ENCODE measurements at places on chromosomes 5 and 9.
A peak's percentile ranks its signal among the peaks of the same experiment; 100 is the strongest.

GRCh38 chr9:11676821-11677220, 1016.4 kb upstream of the TYRP1 start:
- no peaks in the 10 kb centered on the region for H3K36me3 ChIP-seq
- H3K27me3 ChIP-seq: no peaks in the 10 kb centered on the region
- no peak overlapping the region for H3K27ac ChIP-seq
- no peak for DNase-seq
- no peaks in the 10 kb centered on the region for H3K4me1 ChIP-seq

- no peaks in the 10 kb centered on the region for H3K27me3 ChIP-seq
- no peak overlapping the region for H3K4me3 ChIP-seq
- H3K27ac ChIP-seq: no peak overlapping the region
- DNase-seq: no peak
- no peaks in the 10 kb centered on the region for H3K4me1 ChIP-seq
These were observed 19.9 kb downstream of the KIAA1958 start for GRCh38 chr9:112506571-112506970.

DNA sequence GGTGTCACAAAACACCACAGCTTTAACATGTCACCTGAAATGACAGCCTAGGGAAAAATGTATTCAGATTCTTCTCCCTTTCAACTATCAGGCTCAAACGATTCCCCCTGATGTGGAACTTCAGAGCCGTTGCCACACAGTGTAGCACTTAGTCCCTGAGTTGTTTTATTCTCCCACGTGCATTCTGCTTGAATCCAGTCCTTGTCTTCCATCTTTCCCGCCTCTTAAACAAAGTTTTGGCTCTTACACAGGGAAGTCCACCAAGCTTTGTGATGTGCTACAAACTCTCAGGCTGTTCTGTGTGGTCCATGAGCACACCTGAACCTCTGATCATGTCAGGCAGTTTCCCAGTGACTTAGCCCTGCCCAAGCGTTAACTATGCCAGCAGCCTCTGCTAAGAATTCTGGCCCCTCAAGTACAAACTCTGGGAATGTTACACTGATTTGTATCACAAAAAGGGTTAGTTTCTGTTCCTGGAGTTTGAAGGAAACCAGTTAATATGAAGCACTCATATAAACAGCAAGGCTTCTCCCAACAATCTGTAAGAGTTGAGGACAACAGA, 45.8 kb upstream of the RNF38 start:
- H3K27me3 ChIP-seq: no peaks in the 10 kb centered on the region
- no peak overlapping the region for H3K27ac ChIP-seq
- no peaks in the 10 kb centered on the region for H3K36me3 ChIP-seq
- H3K4me1 ChIP-seq: no peaks in the 10 kb centered on the region
- DNase-seq: no peak

DNA sequence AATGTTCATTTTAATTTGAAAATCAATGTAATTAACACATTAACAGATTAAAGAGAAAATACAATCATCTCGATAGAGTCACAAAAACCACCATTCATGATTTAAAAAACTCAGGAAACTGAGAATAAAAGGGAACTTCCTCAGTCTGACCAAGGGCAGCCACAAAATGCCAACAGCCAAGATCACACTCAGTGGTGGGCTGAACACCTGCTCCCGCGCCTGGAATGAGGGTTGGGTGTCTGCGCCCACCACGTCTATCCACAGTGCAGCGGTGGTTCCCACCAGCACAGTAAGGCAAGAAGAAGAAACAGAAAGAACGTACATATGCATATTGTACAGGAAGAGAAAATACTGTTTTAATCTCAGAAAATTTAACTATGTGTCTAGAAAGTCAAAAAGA, 11.7 kb upstream of the NSMF start:
- no peak for DNase-seq
- H3K4me3 ChIP-seq: no peak overlapping the region
- H3K36me3 ChIP-seq: no peaks in the 10 kb centered on the region
- no peak overlapping the region for H3K27ac ChIP-seq
- H3K27me3 ChIP-seq: no peaks in the 10 kb centered on the region
- H3K4me1 ChIP-seq: no peaks in the 10 kb centered on the region

GRCh38 chr5:76715736-76716455, at the start of gene F2R:
TSS of gene F2R (plus strand) at chr5:76716126. CDS start at chr5:76716308, 182 bp downstream.
- peaks cover 17% of the 10 kb centered on the region for H3K4me1 ChIP-seq
- no peaks in the 10 kb centered on the region for H3K36me3 ChIP-seq
- DNase-seq: peak; percentile 87
- H3K27me3 ChIP-seq: no peaks in the 10 kb centered on the region
- H3K27ac ChIP-seq: peak within 1 kb of the TSS; percentile 37
- H3K4me3 ChIP-seq: peak within 1 kb of the TSS; percentile 89

- no peak overlapping the region for H3K4me3 ChIP-seq
- no peaks in the 10 kb centered on the region for H3K27me3 ChIP-seq
- peaks cover 2% of the 10 kb centered on the region for H3K4me1 ChIP-seq
- peak; percentile 91 for DNase-seq
- no peak overlapping the region for H3K27ac ChIP-seq
- no peaks in the 10 kb centered on the region for H3K36me3 ChIP-seq
These were observed 9.5 kb upstream of the NFIL3 start for GRCh38 chr9:91433180-91433579.

DNA sequence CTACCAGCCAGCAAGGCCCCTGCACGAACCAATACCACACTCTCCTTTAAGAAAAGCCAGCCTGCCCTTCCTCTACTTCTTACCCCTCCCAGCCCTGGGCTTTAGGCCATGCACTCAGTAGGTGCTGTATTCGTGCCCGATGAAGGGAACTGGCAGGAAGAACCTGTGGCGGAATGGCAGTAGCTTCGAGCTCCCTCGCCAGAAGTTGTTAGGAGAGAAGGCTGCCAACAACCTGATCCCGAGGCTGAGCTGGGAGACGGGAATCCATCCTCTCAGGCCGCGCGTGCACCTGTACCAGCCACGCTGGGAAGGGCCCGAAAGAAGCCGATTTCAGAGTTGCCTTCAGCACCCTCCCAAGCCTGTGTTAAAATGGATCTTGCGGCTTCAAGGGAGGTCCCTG, 45.3 kb upstream of the AKNA start:
- no peaks in the 10 kb centered on the region for H3K36me3 ChIP-seq
- no peak overlapping the region for H3K4me3 ChIP-seq
- no peaks in the 10 kb centered on the region for H3K4me1 ChIP-seq
- no peak overlapping the region for H3K27ac ChIP-seq
- peaks cover 38% of the 10 kb centered on the region for H3K27me3 ChIP-seq

GRCh38 chr9:106621313-106622163, 241.4 kb upstream of the ZNF462 start:
- no peaks in the 10 kb centered on the region for H3K4me1 ChIP-seq
- DNase-seq: no peak
- H3K4me3 ChIP-seq: no peak overlapping the region
- H3K36me3 ChIP-seq: no peaks in the 10 kb centered on the region
- no peak overlapping the region for H3K27ac ChIP-seq
- H3K27me3 ChIP-seq: no peaks in the 10 kb centered on the region

- H3K4me1 ChIP-seq: no peaks in the 10 kb centered on the region
- H3K36me3 ChIP-seq: no peaks in the 10 kb centered on the region
These were observed 11.9 kb downstream of the DNAH5 start for GRCh38 chr5:13932561-13932960.

DNA sequence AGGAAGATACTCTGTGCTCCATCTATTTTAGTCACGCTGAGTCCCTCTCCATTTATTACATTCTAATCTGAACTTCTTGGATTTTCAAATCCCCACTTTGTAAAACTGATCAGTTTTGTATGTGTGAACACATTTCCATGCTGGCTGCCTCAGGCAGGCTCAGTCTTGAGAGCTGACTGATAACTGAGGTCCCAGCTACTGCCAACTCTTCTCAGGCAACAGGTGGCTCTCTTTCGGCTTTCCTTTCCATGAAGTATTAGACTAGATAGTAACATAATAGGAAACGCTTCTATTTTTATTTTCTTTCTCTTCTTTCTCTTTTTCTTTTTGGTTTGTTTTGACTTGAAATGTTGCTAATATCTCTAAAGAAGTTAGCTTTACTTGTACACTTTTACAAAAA, 138.4 kb downstream of the TARS1 start:
- DNase-seq: no peak
- peaks cover 81% of the 10 kb centered on the region for H3K36me3 ChIP-seq
- H3K27me3 ChIP-seq: no peaks in the 10 kb centered on the region
- no peaks in the 10 kb centered on the region for H3K4me1 ChIP-seq

DNA sequence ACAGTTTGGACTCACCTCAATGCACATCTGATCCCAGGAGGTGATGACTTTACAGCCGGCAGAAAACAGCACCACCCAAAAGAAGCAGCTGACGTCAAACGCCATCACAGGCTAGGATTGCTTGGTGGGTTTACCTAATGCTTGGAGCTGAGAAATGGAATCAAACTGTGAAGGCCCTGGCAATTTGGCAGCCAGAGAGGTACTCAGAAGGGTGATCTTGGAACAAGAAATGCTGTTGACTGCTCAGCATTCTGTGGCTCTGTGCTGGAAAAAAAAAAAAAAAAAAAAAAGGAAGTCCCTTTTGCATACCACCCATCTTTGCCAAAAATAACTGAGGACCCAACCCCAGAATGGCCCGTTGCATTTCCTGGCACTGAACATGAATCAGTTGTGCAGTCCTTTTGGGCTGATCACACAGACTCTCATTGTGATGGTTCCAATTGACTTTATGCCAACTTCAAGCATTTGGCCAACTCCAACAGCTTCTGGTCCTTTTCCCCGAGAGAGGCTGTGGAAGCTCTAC, at the start of gene CD180:
Gene CD180, minus strand, starts transcription at position 263 of the 523 bp plus-strand sequence. Its CDS starts 158 bp downstream, at position 105.
- no peaks in the 10 kb centered on the region for H3K36me3 ChIP-seq
- H3K27me3 ChIP-seq: no peaks in the 10 kb centered on the region
- H3K4me1 ChIP-seq: no peaks in the 10 kb centered on the region
- no peak within 1 kb of the TSS for H3K27ac ChIP-seq
- no peak within 1 kb of the TSS for H3K4me3 ChIP-seq

GRCh38 chr9:114287763-114288192, 35.1 kb upstream of the ORM1 start:
- H3K36me3 ChIP-seq: peaks cover 7% of the 10 kb centered on the region
- H3K4me3 ChIP-seq: no peak overlapping the region
- no peaks in the 10 kb centered on the region for H3K27me3 ChIP-seq
- DNase-seq: no peak
- peaks cover 70% of the 10 kb centered on the region for H3K4me1 ChIP-seq
- H3K27ac ChIP-seq: peak overlapping the region; percentile 68

GRCh38 chr5:72459913-72460312, 47.3 kb downstream of the ZNF366 start:
- no peak overlapping the region for H3K4me3 ChIP-seq
- no peaks in the 10 kb centered on the region for H3K27me3 ChIP-seq
- DNase-seq: no peak
- H3K36me3 ChIP-seq: no peaks in the 10 kb centered on the region
- H3K27ac ChIP-seq: no peak overlapping the region
- peaks cover 2% of the 10 kb centered on the region for H3K4me1 ChIP-seq

DNA sequence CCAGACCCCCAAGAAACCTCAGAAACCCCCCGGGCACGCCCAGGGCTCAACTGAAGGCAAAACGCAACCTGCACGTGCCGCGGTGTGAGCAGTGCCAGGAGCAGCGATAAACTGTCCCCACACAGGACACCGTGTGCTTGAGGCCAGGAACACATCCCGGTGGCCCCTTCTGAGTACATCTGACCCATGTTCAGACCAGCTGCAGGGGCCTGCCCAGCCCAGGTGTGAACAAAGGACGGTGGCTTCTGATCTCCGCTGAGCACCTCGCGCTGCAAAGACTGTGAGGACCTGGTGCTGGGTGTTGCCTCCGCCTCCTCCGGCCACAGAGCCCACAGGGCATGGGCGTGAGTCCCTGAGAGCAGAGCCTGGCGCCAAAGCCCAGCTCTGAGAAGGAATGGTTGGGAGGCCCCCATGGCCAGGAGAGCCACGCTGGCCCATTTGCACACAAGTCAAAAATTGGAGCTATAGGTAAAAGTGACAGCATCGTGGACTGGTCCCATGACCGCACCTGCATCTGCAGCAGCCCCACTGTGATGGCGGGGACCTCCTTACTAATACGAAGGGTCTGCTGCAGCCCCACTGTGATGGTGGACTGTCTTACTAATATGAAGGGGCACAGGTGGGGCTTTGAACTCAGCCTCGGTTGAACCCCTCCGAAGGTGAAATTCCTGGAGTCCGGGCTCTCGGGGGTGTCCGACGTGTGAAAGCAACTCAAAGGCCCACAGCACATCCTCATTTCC, 31.5 kb downstream of the NDUFS6 start:
- H3K4me3 ChIP-seq: no peak overlapping the region
- peaks cover 2% of the 10 kb centered on the region for H3K4me1 ChIP-seq
- H3K27me3 ChIP-seq: peaks cover 22% of the 10 kb centered on the region
- H3K27ac ChIP-seq: no peak overlapping the region
- peaks cover 8% of the 10 kb centered on the region for H3K36me3 ChIP-seq

DNA sequence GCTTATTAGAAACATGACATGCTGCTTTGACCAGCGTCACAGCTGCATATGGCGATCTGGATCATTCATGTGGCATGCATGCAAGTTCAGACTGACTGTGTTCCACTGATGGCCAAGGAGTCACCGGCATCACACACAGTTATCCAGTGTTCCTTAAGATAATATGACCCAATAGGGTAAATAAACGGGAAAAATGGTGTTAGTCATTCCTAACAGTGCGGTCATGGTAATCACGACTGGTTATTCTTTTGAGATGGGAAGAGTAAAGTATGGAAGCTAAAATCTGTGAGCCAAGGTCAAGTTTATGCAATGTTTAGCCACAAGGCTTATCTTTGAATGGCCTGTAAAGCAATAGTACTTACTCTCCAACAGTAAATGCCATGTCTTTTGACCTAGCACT, 29.3 kb upstream of the LVRN start:
- no peaks in the 10 kb centered on the region for H3K4me1 ChIP-seq
- no peak overlapping the region for H3K4me3 ChIP-seq
- no peak overlapping the region for H3K27ac ChIP-seq

DNA sequence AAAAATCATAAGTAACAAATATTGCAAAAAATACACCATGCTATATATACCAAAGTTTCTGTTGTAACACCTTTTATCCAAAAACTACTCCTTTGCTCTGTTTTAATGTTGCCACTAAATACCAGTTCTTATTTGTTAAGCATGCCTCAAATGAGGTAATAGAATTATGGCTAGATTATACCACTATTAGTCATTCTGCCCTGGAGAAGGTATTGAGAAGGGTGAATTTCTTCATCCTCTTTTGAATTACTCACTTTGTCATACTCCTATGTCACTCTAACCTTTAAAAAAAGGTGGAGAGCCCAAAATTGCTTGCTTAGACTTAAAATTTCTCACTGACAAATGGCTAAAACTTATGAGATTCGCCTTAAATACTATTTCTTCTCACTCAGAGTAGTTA, 750.9 kb downstream of the MAT2B start:
- H3K4me1 ChIP-seq: no peaks in the 10 kb centered on the region
- no peak overlapping the region for H3K27ac ChIP-seq
- no peak overlapping the region for H3K4me3 ChIP-seq
- H3K36me3 ChIP-seq: no peaks in the 10 kb centered on the region
- no peaks in the 10 kb centered on the region for H3K27me3 ChIP-seq
- DNase-seq: no peak

GRCh38 chr9:122377241-122378164, 6.7 kb downstream of the PTGS1 start:
- no peak overlapping the region for H3K4me3 ChIP-seq
- no peaks in the 10 kb centered on the region for H3K36me3 ChIP-seq
- no peaks in the 10 kb centered on the region for H3K27me3 ChIP-seq

GRCh38 chr5:40066616-40067015, 613.1 kb upstream of the PTGER4 start:
- DNase-seq: no peak
- H3K4me1 ChIP-seq: peaks cover 5% of the 10 kb centered on the region
- no peaks in the 10 kb centered on the region for H3K36me3 ChIP-seq

Data from mesenchymal stem cell (in vitro differentiated cells and primary cell).